Posterior cingulate gyrus (tissue), 11 donors: ENCODE measurements at places on chromosomes 2 and 18.

DNA sequence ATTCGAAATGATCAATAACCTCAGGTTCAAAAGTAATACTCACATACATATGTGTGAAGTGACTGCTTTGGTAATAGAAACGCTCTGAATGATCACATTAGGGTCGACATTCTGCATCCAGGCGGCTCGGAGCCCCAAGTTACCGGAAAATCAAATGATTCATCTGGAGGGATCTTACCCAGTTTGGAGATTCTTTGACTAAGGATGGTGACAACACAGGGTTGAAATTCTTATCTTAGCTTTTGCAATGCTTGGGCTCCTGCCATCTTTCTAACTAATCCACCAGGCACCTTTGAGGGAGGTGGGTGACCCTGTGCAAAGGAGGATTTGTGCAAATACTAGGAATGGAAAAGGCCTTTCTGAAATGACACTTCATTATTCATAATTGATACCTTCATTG lies 10.8 kb downstream of the GBX2 start:
- DNase-seq = peak; percentile 11

DNA sequence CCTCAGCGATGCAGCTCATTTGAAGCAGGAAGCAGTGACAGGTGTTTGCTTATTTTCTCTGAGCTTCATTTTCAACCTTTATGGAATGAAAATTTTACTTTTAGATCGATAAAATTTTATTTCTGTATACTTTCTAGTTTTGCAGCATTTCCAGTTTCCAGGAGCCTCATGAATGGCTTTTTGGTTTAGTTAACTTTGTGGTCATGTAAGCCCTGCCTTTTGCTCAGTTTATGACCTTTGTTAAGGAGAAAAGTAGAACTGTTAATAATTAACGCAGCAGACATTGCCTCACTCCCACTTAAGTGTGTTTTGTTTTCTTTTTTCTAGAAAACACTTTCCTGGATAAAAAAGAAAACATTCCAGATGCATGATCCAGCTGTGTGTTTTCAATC lies 4.4 kb upstream of the FARP2 start:
- no peak for DNase-seq

DNA sequence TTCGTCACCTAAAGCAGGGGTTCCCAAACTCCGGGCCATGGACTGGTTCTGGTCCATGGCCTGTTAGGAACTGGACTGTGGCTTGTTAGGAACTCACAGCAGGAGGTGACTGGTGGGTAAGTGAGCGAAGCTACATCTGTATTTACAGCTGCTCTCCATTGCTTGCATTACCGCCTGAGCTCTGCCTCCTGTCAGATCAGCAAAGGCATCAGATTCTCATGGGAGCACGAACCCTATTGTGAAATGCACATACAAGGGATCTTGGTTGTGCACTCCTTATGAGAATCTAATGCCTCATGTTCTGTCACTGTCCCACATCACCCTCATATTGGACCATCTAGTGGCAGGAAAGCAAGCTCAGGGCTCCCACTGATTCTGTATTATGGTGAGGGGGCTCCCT lies 217.0 kb downstream of the ZFP36L2 start:
- no peak for DNase-seq

- DNase-seq = no peak
These were observed 7.6 kb upstream of the TMEM185B start for GRCh38 chr2:120230515-120231471.

DNA sequence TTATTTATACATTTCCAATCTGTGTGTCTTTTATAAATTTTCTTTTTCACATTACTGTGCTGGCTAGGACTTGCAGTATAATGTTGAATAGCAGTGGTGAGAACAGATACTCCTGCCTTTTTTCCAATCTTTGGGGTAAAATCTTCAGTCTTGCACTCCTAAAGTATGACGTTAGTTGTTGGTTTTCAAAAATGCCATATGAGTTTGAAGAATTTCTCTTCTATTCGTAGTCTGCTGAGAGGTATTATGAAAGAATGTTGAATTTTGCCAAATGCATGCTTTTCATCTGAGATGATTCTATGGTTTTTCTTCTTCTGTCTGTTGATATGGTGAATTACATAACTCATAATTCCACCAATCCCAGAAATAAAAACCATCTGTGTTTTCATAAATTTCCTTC lies 335.3 kb upstream of the CHST9 start:
- no peak for DNase-seq

- DNase-seq = no peak
These were observed 316.8 kb downstream of the AFF3 start for GRCh38 chr2:99825630-99826029.

GRCh38 chr2:20457661-20458630 lies 11.1 kb downstream of the RHOB start:
- no peak for DNase-seq

GRCh38 chr2:181308766-181309515 lies 148.2 kb upstream of the ITGA4 start:
- DNase-seq = no peak

DNA sequence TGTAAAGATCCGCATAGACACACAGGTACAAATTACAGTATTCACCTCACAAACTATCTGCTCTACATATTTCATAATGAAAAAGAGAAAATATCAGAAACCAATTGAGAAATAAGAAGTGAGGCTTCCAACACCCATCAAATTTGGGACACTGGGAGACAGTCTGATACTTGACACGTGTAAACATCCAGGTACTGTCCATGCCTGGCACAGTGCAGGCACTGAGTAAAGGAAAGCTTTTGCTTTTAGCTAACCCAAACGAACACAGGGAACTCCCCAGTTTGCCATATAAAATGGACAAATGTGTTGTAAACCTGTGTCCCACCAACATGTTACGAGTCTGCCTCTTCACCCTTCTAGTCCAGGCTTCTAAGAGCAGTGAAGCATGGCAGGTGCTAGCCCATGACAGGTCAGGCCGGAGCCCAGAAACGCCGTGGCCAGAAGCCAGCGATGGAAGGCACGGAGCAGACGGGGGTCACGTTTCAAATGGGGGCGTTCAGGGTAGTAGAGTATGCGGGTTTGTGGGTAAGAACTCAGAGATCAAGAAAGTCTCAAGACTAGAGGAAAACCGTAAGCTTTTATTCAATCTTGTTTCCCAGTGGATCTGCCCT lies 27.0 kb downstream of the CDH2 start:
- DNase-seq = no peak

DNA sequence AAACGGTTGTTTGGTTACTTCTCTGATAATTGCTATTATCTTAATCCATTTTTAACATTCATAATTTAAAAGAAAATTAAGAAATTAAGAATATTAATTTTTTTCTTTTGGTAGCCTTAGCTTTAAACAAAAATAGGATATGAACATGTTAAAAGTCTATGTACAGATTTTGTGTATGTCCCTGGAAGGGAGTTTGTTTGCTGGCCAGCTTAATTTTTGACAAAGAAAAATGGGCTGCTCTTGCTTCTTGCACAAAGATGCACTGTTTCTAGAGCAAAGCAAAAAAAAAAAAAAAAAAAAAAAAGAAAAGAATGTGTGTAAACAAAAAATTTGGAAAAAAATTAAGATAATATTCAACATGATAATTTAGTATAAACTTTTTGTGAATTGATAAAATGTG lies 1.3 kb downstream of the RFTN2 start:
- DNase-seq = no peak

DNA sequence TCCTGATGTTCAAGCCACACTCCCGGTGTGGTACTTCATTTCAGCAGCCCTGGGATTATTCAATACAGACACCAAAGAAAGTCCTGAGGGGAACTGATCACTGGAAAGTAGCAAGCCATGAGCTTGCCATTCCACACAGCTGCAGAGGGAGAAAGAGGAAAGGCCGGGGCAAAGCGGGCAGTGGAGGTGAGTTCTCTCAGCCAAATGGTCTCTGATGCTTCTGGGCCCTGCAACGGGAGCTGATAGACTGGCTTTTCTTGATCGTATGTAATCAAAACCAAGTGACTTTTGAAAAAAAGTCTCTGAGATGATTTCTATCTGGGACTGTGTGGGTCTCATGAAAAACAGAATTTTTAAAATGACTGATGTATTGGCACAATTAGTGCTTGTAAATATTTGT lies 152.9 kb downstream of the ALPK2 start:
- peak; percentile 42 for DNase-seq

DNA sequence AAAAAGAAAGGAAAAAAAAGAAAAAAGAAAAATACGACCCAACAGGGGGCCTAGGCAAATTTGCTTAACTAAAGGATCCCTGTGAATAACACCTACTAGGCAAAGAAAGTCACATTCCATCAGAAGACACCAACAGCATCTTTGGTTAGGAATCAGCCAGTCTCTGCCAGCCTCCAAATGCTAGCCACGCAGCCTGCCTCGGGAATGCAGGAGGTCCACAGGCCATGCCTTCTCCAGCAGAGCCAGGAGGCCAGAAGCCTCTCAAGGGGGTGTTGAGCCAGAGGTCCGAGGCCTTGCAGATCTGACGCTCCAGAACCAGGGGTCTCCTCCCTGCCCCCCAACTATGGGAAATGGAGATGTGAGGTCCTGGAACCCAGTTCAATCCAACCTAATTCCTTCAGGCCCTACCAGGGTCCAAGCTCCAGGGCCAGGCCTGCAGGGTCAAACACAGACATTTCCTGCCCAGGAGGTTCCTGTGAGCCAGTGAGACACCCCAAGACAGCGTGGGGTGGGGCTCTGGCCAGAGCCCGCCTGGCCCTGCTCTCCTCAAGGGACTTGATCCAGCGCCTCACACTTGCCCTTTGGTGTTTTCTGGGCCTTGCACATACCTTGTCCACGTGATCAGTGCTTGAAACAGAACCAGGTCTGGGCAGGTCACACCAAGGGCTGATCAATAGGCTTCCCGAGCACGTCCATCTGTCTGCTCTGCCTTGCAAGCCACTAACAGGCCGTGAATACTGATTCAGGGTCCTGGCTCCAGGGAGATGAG lies 289.6 kb upstream of the ID2 start:
- DNase-seq = no peak

DNA sequence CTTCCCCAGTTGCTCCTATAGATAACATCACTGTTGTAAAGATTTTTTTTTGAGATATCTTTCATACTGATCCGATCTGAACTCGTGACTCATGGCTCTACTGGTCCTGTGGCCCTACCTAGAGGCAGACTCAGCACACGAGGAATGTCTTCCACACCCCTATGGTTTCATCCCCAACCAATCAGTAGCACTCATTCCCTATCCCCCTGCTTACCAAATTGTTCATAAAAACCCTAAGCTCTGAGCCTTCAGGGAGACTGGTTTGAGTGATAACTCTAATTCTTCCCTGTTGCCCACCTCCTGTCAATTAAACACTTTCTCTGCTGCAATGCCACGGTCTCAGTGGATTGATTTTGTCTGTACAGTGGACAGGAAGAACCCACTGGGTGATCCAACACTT lies 4.2 kb upstream of the SAP130 start:
- no peak for DNase-seq
